ENCODE measurements at places on chromosomes 12 and 14.

DNA sequence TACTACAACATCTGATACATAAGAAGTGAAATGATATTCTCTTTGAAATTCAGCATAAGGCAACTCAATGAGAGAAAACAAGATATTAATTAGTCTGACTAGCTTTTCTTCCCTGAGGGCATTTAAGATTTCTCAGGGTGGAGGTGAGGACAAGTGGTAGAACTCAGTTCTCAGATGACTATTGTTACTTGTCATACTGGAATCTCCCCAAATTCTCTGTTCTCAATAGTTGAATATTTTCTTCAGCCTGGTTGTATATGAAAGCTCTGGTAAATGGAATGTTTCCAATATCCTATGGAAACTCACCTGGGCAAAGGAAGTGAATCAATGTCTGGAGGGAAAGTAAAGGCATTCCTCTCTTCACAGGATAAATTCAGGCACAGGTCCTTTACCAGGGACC lies 18.2 kb upstream of the ITGA5 start:
- DNase-seq, result no peak

DNA sequence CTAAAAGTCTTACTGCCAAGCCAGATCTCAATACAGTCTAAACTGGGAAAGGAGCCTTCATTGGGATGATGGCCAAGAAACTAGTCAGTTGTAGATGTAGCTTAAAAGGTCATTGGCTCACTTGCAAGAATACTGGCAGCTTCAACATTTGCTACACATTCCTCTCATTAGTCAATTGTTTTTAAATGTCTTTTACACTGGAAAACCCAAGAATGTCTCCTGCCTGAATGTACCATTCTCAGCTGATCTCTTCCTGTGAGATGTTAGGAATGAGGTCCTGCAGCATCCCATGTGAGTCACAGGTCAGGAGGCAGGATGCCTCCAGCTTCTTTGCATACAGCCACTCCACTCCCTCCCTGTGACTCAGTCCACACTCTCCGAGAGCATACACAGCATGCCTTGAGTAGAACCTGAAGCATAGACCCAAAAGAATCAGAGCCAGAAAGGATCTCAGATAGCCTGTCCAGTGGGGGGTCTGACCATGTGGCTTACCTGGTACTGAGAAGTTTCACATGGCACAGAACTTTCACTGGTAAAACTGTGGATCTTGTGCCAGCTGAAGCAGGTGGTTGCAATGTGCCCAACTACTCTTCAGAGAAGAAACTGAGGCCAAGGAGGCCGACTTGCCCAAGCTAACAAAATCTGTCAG lies 56.0 kb upstream of the HECTD1 start:
- peak; percentile 55 for DNase-seq

DNA sequence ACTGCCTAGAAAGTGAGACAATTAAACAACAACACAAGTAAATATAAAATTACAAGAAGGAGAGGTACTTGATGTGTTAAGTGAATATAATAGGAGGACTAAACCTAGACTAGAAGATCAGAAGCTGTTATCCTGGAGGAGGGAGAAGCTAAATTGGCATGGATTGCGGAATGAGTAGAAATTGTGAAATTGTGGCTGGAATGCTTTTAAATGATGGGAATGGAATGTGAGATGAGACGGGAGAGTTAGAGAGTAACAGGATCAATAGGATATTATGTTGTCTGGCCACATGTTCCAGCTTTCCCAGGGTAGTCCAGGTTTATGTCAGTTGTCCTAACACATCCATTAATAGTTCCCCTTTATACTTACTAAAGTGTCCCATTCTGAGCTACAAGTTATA lies 44.0 kb upstream of the CPNE8 start:
- DNase-seq, result no peak

GRCh38 chr12:116525418-116526001 lies 33.7 kb upstream of the MAP1LC3B2 start:
- DNase-seq, result no peak

DNA sequence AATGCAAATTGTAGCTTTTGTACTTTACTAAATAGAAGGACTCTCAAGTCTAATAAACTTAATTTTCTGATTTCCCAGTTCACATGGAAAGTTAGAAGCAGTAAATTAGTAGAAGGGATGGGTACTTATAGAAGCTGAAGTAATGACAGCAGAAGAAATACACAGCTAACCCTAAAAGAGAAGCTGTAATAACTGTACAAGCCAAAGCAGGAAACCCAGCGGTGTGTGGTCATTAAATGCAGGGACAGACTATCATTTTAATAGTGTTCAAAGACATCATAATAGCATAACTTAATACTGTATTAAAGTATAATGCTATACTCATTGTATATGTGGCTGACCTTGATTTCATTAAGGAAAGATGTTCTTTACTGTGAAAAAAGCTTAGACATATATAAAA lies 74.9 kb downstream of the PCNX1 start:
- DNase-seq, result no peak

DNA sequence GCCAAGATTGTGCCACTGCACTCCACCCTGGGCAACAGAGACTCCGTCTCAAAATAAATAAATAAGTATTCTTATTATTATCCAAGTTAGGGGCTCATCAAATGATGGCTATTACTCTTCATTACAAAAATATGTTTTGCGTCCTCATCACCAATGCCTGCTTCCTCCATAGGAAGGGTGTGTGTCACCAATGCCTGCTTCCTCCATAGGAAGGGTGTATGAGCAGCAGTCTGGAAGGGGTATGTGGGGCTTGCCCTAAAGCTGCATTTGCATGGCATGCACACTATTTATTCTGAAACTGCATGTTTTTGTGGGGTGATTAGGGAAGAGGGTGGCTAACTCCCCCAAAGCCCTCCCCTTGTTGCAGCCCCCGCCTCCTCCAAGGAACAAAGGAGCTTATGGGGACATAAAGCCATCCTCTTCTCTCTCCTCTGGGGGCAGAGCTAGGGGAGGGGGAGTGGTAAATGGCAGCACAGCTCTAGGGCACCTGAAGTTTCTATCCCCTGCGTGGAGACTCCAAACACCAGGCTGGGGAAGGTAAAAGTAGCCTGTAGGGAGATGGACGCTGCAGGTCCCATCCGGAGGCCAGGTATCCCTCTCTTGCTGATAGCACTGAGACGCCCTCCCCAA lies 1.3 kb downstream of the CAMKK2 start:
- no peak for DNase-seq

GRCh38 chr12:38736821-38737220 lies 168.6 kb downstream of the CPNE8 start:
- DNase-seq, result no peak

DNA sequence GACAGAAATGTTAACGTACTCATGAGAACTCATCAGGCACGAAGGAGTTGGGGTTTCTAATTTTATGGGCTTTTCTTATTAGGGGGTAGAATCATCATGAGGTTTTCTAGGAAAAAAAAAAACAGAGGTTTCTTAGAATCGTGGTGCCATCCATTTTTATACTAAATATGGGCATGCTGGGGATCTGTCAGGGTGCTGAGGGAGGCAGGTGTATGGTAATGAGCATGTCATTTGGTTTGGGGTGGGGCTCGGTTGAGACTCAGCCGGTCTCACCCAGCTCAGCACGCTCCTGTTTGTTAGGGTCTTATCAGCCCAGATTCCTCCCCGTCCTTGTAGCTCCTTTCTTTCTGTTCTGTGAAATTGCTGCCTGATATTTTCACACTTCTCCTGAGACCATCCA lies 98.2 kb downstream of the DICER1 start:
- no peak for DNase-seq

DNA sequence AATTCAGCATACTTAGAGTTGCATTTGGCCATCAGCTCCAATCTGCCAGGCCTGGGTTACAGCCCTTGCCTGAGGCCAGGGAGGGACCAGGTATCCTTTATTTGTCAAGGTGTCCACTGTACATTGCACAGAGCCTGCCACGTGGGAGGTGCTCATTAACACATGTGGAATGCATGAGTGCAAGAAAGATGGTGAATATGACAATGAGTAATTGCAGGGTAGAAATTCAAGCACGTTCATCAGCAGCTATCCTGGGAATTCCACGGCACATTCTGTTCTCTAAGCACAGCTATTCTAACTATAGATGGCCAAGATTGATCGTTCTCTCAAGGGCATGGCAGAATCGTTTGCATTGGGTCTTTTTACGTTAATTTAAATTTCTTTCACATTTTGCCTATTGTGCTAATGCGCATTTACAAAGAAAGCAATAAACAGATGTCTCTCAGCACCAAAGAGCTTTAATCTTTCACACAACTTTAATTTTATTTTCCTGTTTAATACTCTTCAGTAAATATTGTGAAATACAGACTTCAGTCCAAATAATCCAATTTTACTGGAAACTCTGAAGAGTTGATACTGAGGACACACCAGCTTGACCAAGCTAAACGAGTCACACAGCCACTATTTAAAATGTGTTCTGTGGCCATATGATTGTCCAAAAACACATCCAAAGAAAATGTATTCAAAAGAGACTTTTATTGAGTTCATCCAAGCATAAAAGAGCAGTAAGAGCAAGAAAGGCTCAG lies 1025.7 kb upstream of the TMEM132C start:
- DNase-seq, result no peak

DNA sequence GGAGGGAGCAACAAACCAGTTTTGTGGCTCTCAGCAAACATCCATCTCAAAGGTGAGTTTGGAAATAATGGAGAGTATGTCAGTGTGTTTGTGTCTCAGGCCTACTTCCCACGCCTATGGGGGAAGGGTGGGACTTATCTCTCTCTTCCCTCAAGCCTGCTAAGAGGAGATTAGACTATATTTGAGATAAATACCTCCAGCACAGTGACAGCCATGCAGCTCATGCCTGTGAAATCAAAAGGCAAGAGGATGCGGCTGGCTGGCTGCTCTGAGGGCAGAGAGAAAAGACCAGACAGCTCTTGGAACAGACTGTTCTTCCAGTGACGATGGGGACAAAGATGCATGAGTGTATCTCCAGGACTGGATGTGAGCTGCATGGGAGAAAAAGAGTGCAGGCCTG lies 14.7 kb upstream of the POC1B start:
- no peak for DNase-seq

DNA sequence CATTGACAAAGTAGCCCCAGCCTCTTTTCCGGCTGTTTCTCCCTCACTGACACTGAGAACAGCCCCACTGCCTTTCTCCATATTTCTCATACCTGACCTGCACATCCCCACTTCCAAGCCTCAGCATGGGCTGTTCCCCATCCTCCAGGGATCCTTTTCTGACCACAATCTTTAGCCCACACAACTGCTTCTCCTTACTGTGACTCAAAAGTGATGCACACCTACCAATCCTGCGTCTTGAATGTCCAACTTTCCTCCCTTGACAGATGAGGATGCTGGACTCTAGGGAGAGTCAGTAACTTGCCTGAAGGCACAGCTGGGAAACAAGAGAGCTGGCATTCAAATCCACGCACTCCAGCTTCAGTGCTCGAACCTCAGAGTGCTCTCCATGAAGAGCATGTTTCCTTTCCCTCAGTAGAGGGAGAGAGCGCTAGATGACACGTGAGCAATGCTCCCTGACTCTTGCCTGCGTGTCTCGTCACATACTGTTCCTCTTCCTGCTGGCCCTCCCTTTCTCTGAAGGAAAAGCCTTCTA lies 75.6 kb downstream of the NTF3 start:
- DNase-seq, result no peak

DNA sequence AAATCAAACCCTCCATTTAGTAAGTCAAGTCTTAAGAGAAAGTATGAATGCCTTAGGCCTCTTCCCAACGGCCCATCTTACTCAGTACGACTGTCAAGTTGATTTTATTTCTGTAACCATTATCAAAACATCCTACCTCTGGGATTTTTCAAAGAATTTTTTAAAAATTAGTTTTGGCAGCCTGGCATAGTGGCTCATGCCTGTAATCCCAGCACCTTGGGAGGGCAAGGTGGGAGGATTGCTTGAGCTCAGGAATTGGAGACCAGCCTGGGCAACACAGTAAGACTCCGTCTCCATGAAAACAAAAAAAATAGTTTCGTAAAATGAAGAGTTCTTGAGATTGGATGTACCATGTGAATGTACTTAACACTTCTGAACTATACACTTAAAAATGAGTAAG lies 4.1 kb downstream of the FGD6 start:
- DNase-seq, result no peak

- no peak for DNase-seq
These were observed 294.5 kb downstream of the CACNA1C start for GRCh38 chr12:2347137-2347843.

GRCh38 chr12:76666290-76666835 lies 97.6 kb upstream of the ZDHHC17 start:
- no peak for DNase-seq

- no peak for DNase-seq
These were observed 197.8 kb downstream of the FSCB start for GRCh38 chr14:44309331-44309730.

- DNase-seq, result no peak
These were observed 1272.5 kb upstream of the SEL1L start for GRCh38 chr14:82805892-82806825.

GRCh38 chr12:51695241-51696010 lies 104.4 kb downstream of the SCN8A start:
- no peak for DNase-seq

GRCh38 chr14:104682107-104682593 lies 7.3 kb upstream of the INF2 start:
- no peak for DNase-seq

GRCh38 chr12:30874455-30875321 lies 51.9 kb upstream of the TSPAN11 start:
- no peak for DNase-seq

- DNase-seq, result no peak
These were observed 15.4 kb upstream of the SLC6A13 start for GRCh38 chr12:278046-278445.

DNA sequence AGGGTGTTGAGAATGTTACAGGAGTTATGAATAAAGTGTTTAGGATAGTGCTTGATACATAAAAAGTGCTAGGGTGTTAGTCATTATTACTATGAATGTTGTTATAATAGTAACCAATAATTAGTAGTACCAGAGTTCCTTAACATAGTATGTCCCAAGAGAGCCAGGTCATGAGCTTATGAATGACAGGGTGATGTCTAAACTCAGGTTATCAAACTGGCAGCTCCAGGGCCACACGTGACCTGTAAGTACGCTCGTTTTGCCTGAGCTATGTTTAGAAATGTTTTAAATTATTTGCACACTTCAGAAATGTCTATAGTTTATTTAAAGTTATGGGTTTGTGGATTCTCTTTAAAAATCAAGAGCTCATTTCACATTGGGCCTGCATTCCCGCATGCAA lies 14.1 kb upstream of the GRIP1 start:
- no peak for DNase-seq

DNA sequence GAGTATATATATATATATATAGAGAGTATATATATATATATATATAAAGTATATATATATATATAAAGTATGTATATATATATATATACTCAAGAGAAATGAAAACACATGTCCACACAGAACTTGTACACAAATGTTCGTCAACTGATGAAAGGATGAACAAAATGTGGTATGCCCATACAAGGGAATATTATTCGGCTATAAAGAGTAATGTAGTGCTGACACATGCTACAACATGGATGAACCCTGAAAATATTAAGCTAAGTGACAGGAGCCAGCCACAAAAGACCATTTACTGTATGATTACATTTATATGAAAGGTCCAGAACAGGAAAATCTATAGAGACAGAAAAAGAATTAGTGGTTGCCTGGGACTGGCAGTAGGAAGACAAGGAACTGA lies 19.5 kb downstream of the LIMA1 start:
- no peak for DNase-seq
